ENCODE measurements at places on chromosomes 11 and 22.

- peak; percentile 18 for DNase-seq
Measured at GRCh38 chr11:283405-284104, 5.3 kb downstream of the NLRP6 start.

DNA sequence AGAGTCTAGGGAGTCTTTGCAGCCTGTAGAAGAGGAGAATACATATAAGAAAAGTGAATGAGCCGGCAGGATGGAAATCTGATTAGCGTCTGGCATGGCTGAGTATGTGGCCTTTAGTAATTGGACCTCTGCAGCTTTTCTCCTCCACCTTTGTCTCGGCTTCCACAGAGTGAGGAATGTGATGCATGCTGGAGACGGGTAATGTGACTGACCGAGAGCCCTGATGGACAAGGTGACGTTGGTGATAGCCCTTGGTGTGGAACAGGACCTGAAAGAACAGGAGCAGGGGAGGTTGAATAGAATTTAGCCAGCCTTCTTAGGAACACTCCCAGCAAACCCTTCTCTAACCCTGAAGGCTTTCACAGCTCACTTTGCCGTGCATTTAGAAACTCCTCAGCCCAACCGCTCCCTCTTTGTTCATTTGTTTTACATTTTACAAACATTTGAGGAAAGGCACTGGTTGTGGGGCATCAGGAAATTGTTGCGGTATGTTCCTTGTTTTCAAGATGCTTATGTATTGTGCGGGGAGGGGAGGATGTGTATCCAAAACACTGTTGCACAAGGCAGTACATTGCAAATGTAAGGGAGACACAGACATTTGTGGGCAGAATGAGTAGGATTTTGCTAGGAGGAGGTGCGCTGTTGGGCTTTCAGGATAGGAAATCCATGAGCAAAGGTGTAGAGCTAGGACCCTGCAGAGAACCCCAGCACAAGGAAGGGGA lies 6.9 kb downstream of the GTPBP1 start:
- no peak for DNase-seq

DNA sequence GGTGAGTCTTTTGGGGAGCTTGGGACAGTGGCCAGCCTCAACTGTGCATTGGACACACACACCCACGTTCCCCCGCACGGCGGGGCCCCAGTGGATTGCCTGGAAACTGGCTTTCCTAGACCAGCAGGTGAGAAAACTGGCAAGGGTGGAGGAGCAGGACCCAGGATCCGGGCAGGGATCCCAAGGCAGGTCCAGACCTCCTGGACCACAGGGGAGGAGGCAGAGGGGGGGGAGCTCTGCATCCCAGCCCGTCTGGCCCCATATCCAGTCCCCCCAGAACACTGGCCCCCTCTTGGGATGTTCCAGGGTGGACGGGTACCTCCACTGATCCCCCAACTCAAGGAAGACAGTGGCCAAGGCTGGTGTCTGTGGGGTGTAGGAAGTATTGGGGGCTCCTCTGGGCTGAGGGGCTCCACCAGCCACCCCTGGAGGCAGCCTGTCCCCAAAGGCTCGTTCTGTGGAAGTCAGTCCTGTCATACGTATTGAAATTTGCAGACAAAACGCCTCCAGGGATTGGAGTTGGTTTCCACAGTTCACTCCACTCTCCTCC lies 89.3 kb upstream of the LINC01488 start:
- DNase-seq = no peak

- no peak for DNase-seq
Measured at GRCh38 chr22:37079668-37080171, 28.2 kb downstream of the KCTD17 start.

DNA sequence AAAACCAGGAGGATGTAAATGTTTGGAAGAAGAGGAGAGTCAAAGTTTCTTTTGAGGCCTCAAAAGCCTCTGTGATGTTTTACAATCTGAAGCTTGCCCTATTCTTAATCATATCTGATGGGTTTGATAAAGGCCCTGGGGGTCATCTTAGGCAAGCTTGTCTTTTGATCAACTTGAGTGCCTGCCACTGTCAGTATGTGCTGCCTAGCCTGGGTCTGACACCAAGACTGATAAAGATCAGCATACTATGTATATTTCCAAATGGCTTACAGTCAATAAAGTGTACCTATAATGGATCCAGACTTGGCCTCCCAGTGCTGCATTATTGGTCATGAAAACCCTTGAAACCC lies 12.7 kb downstream of the EHF start:
- no peak for DNase-seq

- DNase-seq = no peak
Measured at GRCh38 chr11:75770102-75770501, 1.5 kb downstream of the DGAT2 start.

DNA sequence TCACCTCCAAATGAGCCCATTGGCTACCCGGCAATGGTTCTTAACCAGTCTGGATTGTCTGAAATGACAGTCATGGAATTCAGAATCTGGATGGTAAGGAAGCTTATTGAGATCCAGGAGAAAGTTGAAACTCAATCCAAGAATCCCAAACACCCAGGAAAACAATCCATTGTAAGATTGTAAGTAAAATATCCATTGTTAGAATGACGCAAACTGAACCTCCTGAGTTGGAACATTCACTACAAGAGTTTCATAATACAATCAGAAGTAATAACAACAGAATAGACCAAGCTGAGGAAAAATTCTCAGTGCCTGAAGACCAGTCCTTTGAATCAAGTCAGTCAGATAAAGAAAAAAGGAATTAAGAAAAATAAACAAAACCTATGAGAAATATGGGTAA lies 22.1 kb downstream of the OR8G5 start:
- no peak for DNase-seq

DNA sequence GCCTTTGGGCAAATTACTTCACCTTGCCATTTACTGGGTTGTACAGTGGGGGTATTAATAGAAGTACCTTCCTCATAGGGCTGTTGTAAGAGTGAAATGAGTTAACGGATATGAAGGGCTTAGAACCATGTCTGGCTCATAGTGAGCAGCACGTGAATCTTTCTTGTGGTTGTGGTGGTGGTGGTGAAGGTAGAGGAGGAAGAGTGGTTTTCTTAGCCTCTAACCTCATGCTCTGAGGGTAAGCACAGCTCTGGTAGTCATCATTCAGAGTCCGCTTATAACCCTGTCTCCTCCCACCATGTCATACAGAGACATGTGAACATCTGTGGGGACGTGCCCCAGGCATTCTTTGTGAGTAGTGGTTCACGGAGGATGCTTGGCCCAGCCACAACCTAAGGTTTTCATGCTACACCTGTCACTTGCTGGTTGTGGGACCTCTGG lies 43.6 kb downstream of the TEAD1 start:
- DNase-seq = no peak

DNA sequence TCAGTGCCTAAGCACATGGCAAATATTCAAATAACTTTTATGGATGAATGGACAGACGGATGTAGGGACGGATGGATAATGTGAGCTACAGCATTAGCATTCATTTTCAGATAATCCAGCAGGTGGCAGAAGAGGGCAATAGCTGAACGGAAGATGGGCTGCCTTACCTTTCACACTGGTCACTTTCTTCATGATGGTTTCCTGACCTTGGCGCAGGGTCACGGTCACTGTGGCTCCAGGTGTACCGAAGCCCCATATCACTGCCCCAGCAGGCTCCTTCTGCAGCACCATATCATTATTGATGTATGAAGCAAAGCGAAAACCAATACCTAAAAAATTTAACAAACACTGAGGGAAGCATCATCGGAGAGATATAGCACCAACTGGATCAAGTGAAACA lies 4.3 kb downstream of the SIAE start:
- DNase-seq = peak; percentile 97

- no peak for DNase-seq
Measured at GRCh38 chr22:37417677-37418348, 9.5 kb downstream of the ELFN2 start.

DNA sequence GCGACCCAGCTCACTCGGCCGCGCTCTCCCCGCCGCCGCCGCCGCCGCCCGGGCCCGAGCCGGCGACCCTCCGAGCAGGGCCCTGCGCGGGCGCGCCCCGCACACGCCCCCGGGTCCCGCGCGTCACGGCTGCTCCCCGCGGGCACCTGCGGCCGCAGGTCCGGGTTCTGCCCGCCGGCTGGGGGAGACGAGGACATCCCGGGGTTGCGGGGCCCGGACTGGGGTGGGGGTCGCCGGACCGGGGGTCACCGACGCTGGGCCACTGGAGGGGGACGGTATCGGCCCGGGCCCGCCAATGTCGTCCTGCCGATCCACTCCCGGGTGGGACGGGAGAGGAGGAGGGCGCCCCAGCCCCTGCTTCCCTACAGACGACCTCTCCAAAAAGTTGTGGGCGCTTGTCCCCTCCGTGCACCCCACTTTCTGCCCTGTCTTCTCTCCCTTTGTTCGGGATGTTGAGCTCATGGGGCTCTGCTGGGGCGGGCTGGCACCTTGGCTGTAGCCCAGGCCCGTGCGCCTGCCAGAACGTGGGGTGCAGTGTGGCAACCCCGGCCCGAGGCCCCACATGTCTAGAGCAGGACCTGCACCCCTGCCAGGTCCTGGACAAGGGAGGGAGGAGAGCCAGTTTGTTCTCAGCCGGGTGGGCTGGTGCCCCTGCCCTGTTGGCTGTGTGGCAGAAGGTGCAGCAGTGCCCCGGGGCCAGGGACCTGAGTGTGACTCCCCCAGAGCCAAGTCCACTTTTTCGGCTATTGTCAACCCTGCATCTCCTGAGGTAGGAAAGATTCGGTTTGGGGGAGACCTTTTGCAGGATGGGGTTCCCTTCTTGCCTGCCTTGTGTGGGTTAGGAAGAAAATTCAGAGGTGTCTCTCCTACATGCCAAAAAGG lies 40.2 kb upstream of the CELSR1 start:
- DNase-seq = no peak

DNA sequence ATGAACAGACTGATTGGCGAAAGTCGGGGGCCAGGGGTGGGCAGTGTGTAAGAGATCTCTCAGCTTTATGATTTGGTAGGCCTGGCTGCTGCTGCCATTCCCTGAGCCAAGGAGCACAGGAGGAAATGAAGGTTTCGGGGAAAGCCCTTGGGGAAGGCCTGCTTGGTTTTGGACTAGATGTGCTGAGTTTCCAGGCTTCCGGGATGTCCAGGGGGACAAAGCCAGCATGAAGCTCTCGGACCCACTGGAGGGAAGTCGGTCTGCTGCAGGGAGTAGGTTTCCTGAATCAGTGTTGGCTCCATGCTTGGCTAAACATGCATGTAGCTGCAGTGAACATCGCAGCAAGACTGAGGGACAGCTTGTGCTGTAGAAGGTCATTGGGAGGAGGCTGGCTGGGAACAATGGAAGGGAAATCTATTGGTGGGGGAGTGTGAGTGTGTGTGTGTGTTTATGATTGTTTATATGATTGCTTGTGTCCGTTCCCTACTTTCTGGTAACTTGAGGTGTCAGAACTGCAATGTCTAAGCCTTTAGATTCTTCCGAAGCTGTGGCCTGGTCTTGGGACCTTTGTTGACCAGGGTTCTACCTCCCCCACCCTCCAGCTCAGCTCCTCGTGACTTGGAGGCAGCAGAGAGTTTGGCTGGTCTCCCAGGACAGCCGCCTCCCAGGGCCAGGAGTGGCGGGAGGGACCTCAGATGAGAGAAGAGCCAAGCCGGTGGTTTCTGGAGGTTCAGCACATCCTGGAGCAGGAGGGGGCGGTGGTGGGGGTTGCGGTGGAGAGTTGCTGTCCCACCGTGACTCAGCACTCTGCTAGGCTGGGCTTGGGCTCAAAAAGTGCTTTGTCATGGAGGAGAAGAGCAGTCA lies 4.0 kb upstream of the FTH1 start:
- DNase-seq = peak; percentile 55

DNA sequence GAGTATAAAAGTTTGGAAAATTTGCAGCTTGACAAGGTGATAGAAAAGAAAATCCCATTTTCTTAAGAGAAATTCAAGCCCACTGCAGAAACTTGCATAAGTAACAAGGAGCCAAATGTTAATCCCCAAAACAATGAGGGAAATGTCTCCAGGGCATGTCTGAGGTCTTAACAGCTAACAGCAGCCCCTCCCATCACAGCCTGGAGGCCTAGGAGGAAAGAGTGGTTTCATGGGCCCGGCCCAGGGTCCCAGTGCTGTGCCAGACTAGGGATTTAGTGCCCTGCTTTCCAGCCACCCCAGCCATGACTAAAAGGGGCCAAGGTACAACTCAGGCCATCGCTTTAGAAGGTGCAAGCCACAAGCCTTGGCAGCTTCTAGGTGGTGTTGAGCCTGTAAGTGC lies 123.7 kb upstream of the TRPC6 start:
- no peak for DNase-seq

All from NCI-H526 treated with DMSO at 0.1 percent for 48 hours (cell line).